Activated CD8-positive, alpha-beta memory T cell treated with anti-CD3 and anti-CD28 coated beads for 48 hours (primary cell): ENCODE measurements at places on chromosomes 1 and 21.

- DNase-seq, result no peak
These were observed 91.9 kb downstream of the GTF2B start for GRCh38 chr1:88799491-88799890.

GRCh38 chr1:156430303-156430702, 61.3 kb downstream of the RHBG start:
- DNase-seq, result no peak

DNA sequence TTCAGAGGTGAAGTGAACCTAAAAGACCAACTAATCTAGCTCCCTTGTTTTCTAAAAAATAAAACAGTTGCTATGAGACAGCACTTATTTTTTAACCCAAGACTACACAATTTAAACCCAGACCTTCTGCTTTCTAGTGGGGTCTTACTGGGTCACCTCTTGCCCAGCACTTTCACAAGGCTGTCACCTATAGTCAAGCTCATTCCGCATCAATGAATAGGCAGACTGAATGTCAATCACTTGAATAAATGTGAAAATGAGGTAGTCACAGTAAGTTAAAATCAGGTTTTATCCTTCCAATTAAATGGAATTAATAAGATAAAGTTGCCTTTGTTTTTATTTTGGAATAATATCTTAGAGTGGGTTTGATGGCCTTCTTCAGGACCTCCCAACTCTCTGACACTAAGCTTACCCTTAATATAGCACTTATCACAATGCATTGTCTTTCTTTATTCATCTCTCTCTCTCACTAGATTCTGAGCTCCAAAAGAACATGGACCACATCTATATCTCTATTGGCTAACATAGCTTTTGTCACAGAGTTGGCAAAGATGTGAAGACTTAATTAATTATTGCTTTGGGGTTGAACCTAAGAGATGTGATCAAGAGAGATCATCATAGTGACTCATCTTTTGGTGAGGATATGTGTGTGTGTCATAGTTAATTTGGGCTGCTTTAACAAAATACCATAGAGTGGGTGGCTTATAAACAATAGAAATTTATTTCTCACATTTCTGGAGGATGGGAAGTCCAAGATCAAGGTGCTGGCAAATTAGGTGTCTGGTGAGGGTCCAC, 248.7 kb upstream of the DAB1 start:
- no peak for DNase-seq

- DNase-seq, result no peak
These were observed 1.6 kb upstream of the IFNGR2 start for GRCh38 chr21:33401630-33401992.

DNA sequence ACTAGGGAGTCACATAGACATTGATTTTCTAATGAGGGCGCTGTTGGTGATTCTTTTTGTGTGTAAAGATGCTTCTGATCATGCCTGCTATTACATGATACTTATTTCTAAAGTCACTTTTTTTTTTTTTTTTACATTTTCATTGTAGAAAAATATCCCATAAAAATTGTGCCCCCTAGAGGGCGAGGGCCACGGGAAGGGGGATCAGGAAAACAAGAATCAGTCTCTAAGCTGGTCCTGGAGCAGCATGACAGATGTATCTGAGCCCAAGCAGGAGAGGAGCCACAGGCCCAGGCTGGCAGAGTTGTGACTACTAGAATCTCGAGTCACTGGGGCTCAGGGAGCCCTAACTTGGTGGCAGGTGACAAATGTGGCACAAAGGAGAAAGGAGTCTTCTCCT, 28.1 kb downstream of the ZSCAN20 start:
- no peak for DNase-seq

DNA sequence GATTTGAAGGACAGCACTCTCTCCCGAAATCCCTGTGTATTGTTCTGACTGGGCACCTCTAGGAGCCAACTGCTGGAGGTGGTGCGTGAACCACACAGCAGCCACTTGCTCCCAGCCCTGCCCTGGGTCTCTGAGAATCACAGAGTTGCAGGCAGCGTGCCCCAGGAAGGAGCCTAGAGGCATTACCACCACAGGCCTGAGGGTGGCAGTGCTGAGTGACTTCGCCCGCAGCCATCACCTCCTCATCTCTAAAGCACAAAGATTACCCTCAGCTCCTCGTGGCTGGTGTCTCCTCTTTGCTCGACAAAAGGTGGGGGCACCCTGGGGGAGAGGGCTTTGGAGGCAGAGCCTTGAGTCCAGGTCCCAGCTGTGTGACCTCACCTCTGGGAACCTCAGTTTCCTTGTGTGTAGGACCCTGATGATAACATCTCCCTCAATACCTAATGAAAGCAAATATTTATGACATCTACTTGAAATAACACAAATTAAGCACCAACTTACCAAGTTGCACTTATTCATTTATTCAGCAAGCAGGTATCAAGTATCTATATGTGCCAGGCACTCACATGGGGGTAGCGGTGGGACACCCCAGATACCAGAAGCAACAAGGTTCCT, 86.3 kb downstream of the VWA5B1 start:
- DNase-seq, result peak; percentile 32

- no peak for DNase-seq
These were observed 49.4 kb downstream of the NENF start for GRCh38 chr1:212482006-212482636.

DNA sequence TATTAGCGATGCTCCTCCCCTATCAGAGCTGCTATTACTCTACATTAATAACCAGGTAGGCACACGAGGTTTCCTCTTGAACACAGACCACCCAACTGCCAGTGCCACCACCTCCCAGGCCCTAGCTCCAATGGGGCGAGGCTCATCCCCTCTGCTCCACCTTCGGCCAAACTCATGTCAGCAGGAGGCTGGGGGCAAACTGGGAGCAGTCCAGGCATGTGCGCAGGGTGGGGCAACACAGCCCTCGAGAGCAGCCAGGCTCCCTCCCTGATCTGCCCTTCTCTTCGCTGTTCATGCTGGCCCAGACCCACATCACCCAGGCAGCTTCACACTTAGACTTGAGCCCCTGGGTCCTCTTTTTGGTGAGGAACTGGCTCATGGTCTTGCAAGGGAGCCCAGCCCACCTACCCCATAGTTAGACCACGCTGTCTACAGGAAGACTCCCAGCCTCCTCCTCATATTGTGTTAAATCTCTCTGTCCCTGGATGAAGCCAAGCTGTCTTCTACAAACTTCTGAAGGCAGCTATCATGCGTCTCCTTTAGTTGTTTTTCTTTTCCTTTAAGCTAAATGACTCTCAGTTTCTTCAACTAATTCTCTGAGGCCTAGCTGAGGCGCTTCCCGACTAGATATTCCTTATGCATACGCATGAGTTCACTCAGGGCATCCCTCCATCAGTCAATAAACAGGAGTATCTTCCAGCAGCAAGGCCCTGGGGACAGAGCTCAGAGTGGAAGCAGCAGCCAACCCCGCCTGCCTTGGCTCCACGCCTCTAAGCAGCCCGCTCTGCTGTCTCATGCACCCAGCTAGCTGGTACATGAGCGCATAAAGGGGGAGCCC, 12.0 kb downstream of the TMEM9 start:
- no peak for DNase-seq

GRCh38 chr21:33975548-33976081, 60.0 kb upstream of the ATP5PO start:
- peak; percentile 45 for DNase-seq

DNA sequence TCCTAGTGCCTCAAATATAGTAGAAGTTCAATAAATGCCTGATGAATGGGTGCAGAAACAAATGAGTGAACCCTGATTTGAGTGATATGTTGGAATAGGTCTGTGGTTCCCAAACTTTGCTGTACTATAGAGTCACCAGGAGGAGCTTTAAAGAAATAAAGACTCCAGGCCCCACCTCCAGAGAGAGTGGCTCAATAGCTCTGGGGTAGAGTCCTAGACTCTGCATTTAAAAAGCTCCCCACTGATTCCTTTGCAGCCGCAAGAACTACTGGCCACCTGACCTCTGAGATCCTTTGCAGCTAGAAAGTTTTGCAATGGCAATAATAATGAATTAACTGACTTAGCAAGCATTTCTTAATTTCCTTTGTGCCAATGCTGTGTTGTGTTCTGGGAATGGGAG, 20.9 kb downstream of the TCHHL1 start:
- DNase-seq, result no peak

GRCh38 chr1:24928689-24929397, 1.2 kb downstream of the RUNX3 start:
- no peak for DNase-seq

DNA sequence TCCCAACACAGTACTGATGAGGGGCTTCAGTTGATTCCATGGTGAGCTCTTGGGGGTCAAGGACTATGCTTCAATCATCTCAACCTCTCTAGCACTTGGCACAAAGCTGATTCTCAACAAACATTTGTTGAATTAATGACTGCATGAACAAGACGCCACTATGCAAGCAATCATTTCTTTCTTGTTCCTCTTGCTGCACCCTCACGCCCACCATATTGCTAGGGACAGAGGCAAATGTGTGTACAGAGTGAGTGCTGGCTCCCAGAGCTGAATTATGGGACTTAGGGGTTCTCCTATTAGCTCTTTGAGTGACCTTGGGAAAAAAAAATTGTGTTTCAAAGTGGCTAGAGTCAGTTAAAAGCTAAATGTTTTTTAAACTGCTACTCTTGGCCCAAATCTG, 2.5 kb downstream of the ADAR start:
- DNase-seq, result no peak

DNA sequence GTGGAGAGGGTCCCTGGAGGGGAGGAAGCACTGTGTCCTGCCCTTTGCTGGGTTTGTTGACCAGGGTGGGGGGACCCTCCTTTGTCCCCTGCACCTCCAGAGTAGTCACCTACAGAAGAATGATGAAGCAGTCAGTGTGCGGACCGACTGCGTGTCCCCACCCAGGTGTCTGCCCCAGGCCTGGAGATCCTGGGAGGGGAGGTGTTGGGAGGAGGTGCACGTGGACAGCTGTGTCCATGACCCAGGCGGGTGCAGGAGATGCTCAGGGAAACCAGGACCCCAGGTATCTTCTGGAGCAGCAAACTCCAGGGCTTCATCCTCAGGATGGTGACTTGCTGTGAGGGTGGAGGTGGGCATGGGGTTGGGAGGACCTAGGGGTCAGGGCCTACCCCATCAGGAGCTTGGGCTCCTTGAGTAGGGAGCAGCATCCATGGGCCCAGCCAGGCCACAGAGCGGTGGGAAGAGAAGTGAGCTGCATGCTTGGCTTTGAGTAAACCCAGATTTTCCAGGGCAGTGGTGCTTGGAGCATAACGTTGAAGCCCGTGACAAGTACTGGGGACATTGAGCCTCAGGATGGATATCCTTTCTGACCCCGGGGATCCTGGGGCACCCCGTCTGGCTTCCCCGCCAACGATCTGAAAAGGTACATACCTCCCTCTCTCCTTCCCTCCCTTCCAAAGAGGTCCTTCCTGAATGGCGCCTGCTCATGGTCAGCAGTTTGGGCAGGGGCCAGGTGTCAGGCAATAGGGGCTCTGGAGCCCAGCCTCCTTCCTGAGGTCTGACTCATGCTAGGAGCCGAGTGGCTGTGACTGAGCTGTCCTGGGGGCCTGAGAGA, 13.7 kb downstream of the ACTRT2 start:
- DNase-seq, result no peak

DNA sequence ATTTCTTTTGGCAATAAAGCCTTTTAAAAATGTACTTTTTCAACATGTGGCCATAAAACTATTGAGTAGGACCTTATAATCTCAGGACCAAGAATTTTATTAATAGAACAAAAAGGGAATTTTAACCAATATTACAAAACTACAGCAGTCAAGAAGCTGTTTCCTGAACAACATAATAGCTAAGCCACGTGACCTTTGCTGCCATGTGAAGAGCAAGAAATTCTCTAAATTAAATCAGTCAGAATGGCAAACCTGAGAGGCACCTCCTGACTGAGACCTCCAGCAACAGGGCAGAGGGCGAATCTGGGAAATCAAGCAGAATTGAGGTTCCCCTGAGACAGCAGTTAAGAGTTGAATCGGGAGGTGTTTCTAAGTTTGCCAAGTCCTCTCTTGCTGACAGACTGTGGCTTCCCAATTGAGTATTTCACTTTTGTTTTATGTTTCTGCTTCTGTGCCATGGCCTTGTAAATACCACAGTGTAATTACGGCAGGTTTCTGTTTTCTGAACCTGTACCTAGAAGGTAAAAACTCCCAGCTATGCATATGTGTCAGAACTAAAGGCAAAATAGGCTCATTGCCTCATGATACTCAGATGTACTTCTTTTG, 358.4 kb downstream of the NTNG1 start:
- no peak for DNase-seq

- no peak for DNase-seq
These were observed 148.7 kb downstream of the HHAT start for GRCh38 chr1:210477328-210477924.

- DNase-seq, result no peak
These were observed 574 bp downstream of the ITPKB start for GRCh38 chr1:226738421-226738994.

DNA sequence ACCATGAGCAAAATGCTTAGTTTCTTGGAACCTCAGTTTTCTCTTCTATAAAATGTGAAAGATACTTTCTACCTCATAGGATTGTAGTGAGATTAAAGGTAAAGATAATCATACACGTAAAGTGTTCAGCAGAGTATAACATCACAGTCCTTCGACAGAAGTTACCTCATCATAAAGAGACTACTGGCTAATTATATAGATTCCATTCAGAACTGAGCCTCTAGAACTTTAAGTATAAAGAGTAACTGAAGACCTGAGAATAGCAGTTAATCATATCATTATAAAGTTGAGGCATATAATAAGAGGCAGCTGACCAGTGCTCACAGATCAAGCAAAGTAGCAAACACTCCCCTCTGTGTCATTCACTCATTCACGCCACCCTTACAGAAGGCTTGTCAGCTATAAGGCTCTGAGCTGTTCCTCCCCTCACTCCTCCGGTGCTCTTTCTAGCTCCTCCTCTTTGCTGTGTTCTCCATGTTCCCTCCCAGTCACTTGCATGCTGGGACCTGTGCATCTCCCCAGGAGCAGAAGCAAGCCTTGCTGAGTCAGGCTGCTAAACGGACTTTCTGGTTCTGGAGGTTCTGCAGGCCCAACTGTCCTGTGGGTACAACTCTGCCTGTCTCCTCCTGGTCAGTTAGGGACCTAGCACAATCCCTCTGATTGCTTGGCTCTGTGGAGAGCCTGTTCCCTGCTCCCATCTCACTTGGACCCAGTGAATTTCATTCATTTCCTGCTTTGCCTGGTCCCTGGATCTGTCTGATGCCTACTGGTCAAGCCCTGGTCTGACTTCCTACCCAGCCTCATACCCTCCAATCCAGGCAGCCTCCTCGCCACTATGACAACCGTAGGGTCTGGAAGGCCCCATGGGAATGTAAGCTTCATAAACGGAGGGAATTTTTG, 28.3 kb upstream of the LY9 start:
- no peak for DNase-seq

- no peak for DNase-seq
These were observed 318.3 kb downstream of the RRAGC start for GRCh38 chr1:38541223-38541622.

GRCh38 chr1:227325156-227325555, 6.9 kb upstream of the CDC42BPA start:
- no peak for DNase-seq
